Fibroblast of lung (primary cell): ENCODE measurements at places on chromosomes 1 and 21. TPM values are rescaled to one million over a fixed set of nuclear protein-coding genes. Genes with fewer than 3 reads are reported as not detected.

GRCh38 chr1:165053351-165053750 lies 303.2 kb downstream of the LMX1A start:
- no peak overlapping the region for H3K4me3 ChIP-seq
- no peak for DNase-seq
- H3K36me3 ChIP-seq: no peaks in the 10 kb centered on the region
- H3K4me1 ChIP-seq: no peaks in the 10 kb centered on the region

DNA sequence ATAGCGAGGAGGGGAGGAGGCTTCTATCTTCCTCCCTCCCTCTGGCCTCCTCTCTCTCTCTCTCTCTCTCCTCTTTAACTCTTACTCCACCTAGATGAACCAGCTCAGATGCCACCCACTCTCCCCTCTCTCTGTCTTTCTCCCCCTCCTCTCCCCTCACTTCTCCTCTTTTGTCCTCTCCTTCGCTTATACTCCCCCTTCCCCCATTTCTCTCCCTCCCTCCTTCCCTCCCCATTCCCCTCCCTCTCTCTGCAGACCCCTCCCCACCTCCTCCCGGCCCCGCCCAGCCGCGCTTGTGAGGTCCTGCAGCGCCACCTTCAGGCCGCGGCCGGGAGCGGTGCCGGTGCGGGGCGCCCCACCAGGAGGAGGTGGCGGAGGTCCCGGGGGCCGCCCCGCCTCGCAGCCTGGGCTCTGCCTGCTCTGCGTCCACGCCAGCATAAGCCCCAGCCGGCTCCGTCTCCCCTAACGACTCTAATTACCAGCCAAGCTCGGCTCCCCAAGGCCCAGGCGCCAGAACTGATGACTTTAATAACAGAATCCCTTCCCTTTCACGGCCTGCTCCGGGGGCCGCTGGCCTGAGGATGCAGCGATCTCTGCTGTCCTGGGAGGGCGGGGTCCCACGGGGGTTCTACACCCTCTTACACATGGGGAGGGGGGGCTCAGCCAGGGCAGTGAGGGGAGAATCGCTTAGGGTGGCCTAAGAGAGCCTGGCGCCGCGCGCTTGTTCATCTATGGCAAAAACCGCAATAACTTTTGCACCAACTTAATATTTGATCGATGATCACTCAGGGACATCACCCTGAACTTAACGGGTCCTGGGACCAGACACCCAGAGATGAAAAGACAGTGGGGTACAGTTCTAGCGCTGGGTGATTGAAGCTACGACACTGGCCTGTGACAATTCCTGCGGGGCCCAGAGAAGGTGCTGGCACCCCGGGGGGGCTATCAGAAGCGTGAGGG lies 637.3 kb downstream of the MATN1 start:
- H3K4me1 ChIP-seq: peaks cover 16% of the 10 kb centered on the region
- no peak overlapping the region for H3K27ac ChIP-seq
- no peak overlapping the region for H3K4me3 ChIP-seq
- peak; percentile 58 for DNase-seq

GRCh38 chr1:18494304-18494703 lies 13.6 kb downstream of the KLHDC7A start:
- no peaks in the 10 kb centered on the region for H3K27me3 ChIP-seq
- DNase-seq: no peak
- H3K27ac ChIP-seq: no peak overlapping the region
- no peak overlapping the region for H3K4me3 ChIP-seq

GRCh38 chr1:248778906-248779305 lies 23.3 kb upstream of the LYPD8 start:
- H3K36me3 ChIP-seq: no peaks in the 10 kb centered on the region
- no peak for DNase-seq
- H3K4me1 ChIP-seq: no peaks in the 10 kb centered on the region
- H3K27me3 ChIP-seq: no peaks in the 10 kb centered on the region

DNA sequence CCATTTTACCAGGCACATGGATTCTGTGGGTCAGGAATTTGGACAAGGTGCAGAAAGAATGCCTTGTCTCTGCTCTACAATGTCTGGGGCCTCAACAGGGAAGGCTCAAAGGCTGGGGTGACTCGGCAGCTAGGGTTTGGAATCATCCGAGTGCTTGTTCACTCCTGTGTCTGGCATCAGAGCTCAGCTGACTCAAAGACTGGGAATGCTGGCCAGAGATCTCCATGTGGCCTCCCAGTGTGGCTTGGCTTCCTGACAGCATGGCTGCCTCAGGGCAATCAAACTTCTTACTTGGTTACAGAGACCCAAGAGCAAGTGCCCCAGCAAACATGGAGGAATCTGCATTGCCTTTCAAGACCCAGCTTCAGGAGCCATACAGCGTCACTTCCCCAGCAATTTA lies 110.5 kb downstream of the TOMM20 start:
- peak overlapping the region; percentile 26 for H3K27ac ChIP-seq
- no peaks in the 10 kb centered on the region for H3K36me3 ChIP-seq
- peaks cover 3% of the 10 kb centered on the region for H3K4me1 ChIP-seq
- no peaks in the 10 kb centered on the region for H3K27me3 ChIP-seq
- DNase-seq: peak; percentile 94

- DNase-seq: no peak
- H3K4me3 ChIP-seq: no peak overlapping the region
- no peaks in the 10 kb centered on the region for H3K36me3 ChIP-seq
- H3K27ac ChIP-seq: no peak overlapping the region
- H3K27me3 ChIP-seq: peaks cover 68% of the 10 kb centered on the region
- H3K4me1 ChIP-seq: peaks cover 7% of the 10 kb centered on the region
These were observed 11.4 kb upstream of the TBX15 start for GRCh38 chr1:118999348-119000071.

DNA sequence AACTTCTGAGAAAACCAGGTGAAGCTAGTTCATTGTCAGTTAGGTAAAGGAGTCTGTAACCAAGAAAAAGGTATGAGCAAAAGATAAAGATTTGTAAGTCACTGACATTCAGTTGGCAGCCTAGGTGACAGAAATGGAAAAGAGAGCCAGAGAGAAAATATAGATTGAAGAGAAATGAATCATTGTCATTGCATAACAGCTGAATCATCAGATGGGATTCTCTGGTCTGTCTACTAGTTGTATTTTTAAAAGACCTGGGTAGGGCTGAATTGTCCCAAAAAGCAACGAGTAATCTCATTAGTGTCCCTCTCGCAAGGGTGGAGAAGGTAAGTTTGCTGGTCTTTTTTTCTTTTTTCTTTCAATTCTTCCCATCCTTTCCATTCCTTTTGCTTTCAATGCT lies 36.6 kb downstream of the PTGS2 start:
- H3K4me1 ChIP-seq: no peaks in the 10 kb centered on the region
- no peak overlapping the region for H3K4me3 ChIP-seq
- H3K27me3 ChIP-seq: no peaks in the 10 kb centered on the region

DNA sequence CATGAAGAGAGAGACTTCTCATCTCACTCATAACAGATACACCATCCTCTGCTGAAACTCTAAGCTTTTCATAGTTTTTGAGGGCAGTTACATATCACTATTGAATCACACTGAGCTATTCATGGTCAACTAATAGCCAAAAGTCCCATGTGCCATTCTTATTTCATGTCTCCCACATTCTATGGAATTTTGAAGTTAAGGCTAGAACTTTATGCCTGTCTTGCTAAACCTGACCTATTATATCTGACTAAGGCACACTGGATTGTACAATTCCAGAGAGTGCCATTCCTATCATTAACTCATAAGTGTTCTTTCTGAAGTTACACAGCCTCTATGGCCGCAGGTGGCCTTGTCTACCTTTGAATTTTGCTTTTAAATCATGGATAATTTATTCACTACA lies 254.3 kb downstream of the PTPRC start:
- H3K36me3 ChIP-seq: no peaks in the 10 kb centered on the region
- H3K27ac ChIP-seq: no peak overlapping the region
- H3K27me3 ChIP-seq: no peaks in the 10 kb centered on the region
- peaks cover 22% of the 10 kb centered on the region for H3K4me1 ChIP-seq
- no peak for DNase-seq

DNA sequence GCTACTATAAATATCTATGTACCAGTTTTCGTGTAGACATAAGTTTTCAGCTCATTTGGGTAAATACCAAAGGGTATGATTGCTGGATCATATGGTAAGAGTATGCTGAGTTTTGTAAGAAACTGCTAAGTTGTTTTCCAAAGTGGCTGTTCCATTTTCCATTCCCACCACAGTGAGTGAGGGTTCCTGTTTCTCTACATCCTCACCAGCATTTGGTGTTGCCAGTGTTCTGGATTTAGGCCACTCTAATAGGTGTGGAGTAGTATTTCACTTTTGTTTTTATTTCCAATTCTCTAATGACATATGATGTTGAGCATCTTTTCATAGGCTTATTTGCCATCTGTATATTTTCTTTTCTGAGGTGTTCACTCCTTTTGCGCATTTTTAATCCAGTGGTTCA lies 112.2 kb downstream of the GALNT2 start:
- H3K27ac ChIP-seq: no peak overlapping the region
- DNase-seq: no peak
- no peak overlapping the region for H3K4me3 ChIP-seq
- H3K4me1 ChIP-seq: no peaks in the 10 kb centered on the region

DNA sequence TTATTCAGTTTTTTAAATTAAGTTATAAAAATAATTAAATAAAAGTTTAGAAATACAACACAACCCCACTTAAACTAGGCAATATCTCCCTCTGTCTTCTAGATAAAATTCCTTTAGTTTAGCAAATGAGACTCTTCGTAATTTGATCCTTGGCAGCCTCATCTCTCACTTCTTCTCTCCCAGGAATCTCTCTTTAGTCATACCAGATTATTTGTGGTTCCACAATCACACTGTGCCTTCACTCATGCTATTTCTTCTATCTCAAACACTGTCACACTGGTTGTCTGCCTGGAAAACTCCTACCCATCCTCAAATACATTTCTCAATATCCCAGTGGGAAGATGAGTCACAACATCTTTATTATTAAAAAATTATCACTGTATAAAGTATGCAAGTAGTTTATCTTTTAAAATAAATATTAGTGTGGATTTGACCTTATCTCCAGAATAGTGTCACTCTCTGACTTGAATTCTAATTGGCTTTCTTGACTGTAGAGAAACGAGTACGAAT lies 195.5 kb downstream of the KCNH1 start:
- no peak for DNase-seq
- no peaks in the 10 kb centered on the region for H3K4me1 ChIP-seq
- H3K27me3 ChIP-seq: no peaks in the 10 kb centered on the region
- no peak overlapping the region for H3K4me3 ChIP-seq
- H3K36me3 ChIP-seq: no peaks in the 10 kb centered on the region
- H3K27ac ChIP-seq: no peak overlapping the region

DNA sequence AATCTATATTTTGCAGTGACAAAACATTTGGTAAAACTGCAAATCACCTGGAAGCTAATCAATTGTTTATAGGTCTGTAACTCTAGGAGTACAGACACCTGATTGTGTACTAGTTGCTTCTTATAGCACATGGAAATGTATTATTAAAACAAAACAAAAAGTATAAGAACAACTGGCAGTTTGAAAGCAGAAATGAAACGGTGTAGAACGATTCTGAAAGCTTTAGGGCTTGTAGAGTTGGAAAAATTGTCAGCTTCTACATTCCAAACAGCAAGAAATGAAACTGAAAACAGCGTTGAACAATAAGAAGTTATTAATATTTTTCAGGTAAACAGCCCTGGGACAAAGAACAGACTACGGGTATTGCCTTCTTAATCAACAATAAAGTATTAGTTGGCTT lies 273.3 kb downstream of the OLFM3 start:
- no peak overlapping the region for H3K27ac ChIP-seq
- H3K36me3 ChIP-seq: no peaks in the 10 kb centered on the region
- no peak overlapping the region for H3K4me3 ChIP-seq
- no peak for DNase-seq
- no peaks in the 10 kb centered on the region for H3K27me3 ChIP-seq

WASF2 gene
- total RNA-seq: 16.7 and 26.3 TPM in 2 replicates

HSD3B1 gene
- total RNA-seq: not detected in 2 replicates

OR2C3 gene
- total RNA-seq: not detected in 2 replicates
